ENCODE measurements at places on chromosomes 6 and 20.

GRCh38 chr6:157681041-157681650 lies 141.9 kb upstream of the SNX9 start:
- DNase-seq: no peak

DNA sequence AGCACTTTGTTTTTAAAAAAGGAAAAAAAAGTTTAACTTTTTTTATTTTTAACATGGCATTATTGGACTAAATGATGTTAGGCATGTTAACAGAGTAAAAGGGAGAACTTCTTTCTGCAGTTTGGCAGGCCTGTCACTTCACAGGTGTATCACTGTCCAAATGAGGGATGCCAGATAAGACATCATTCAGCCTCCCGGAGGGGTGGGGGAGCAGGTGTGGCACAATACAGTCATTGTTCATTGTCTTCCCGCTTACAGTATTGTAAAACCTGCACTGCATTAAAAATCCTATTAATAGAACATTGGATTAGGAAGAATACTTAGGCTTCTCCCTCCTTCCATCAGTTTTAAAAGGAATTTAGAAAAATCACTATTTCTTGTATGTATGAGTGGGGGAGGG lies 80.7 kb downstream of the CARMIL1 start:
- no peak for DNase-seq

- DNase-seq: no peak
These were observed 41.2 kb upstream of the POLR1H start for GRCh38 chr6:30019819-30020218.

- no peak for DNase-seq
These were observed 212.3 kb upstream of the MYLIP start for GRCh38 chr6:15916581-15916980.

DNA sequence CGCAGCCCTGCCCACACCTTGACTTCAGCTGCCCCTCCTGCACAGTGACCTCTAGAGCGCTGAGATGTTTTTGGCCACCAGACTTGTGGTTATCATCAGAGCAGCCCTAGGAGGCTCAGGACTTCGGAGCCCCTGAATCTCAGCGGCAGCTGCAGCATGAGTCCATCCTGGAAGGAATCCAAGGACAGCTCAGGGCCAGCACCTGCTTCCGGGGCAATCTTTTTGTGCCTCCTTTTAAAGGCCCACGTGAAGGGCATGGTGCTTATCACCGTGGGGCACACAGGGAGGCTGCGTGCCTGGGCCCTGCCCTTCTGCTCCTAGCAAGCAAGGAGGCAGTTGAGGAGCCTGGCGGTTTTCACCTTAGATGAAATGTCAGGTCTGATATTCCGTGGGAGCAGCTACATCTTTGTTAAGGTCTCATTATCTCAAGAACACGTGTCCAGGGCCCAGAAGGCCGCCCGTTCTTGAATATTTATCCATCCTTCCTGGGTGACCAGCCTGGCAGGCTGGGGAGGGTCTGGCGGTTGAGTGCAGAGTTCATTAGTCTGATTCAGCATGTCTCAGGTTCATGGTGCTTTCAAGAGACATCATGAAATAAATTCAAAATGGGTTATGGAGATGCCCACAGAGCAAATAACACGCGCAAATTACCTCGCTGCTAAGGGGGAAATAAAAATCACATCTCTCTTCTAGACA lies 392.4 kb downstream of the TAF4 start:
- DNase-seq: no peak

DNA sequence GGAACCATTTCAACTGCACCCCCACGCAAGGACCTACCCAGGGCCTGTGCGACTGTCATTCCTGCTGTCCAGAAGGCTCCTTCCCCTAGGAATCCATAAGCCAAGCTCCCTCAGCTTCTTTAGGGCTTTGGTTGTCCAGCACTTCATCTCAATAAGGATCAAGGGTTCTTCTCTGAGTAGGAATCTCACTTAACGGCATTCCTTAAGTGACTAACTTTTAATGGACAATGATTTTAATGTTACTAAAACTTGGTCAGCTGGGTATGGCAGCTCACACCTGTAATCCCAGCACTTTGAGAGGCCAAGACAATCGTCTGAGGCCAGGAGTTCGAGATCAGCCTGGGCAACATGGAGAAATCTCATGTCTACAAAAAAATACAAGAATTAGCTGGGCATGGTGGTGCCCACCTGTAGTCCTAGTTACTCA lies 13.4 kb downstream of the UBE2V1 start:
- DNase-seq: no peak

- no peak for DNase-seq
These were observed 380.1 kb downstream of the FRK start for GRCh38 chr6:115680621-115681020.

- no peak for DNase-seq
These were observed 15.2 kb upstream of the PLAGL1 start for GRCh38 chr6:144023216-144023615.

- no peak for DNase-seq
These were observed 43.0 kb downstream of the TSPYL4 start for GRCh38 chr6:116210750-116211425.

DNA sequence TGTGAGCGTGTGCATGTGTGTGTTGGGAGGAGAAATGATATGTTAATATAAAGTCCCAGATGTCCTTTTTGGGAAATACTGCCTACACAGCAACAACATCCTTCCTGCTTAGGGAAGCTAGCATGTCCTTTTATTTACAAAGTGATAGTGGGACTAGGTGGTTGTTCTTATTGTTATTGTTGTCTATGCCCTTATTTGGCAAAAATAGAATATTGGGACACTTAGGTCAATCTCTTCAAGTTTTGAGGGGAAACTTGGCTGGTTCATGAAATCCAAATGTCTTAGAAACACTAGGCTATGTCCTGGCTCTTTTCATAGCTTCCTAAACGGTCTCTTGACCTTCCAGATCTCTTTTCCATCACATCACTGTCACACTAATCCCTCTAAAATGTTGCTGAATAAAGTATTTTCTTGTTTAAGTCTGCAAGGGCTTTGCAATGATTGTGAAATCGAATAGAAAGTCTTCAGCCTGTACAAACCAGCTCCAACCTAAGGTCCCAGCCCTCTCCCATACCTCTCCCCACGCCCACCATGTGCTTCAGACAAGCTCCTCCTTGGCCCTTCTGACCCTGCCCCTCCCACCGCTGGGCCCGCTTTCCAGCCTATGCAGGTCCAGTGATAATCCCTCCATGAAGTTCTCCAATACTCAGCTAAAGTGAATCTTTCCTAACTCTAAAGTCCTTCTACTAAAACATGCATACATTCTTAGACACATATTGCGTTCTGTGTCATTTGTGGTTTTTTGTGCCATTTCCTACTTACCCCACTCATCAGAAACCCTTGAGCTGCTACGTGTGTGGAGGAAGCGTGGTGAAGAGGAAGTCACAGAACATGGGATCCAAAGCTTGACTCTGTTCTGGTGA lies 205.1 kb downstream of the LY86 start:
- no peak for DNase-seq

- no peak for DNase-seq
These were observed 204.1 kb upstream of the PREP start for GRCh38 chr6:105606831-105607463.

DNA sequence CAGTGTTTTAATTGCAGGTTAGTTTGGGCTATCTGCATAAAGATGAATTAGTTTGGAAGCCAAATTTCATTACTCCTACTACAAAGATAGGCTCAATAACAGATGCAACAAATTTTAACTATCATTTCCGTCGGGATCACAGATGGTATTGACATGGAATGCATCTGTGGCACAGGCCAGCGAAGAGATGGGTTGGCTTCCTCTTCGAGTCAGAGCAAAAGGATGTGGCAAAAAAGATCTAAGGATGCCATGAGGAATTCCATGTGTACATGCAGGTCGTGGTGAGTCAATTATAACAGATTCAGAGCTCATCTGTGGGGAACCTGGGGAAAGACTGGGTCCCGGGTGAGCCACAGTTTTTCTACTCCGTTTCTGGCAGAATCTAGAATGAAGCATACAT lies 83.0 kb upstream of the CITED2 start:
- DNase-seq: no peak

DNA sequence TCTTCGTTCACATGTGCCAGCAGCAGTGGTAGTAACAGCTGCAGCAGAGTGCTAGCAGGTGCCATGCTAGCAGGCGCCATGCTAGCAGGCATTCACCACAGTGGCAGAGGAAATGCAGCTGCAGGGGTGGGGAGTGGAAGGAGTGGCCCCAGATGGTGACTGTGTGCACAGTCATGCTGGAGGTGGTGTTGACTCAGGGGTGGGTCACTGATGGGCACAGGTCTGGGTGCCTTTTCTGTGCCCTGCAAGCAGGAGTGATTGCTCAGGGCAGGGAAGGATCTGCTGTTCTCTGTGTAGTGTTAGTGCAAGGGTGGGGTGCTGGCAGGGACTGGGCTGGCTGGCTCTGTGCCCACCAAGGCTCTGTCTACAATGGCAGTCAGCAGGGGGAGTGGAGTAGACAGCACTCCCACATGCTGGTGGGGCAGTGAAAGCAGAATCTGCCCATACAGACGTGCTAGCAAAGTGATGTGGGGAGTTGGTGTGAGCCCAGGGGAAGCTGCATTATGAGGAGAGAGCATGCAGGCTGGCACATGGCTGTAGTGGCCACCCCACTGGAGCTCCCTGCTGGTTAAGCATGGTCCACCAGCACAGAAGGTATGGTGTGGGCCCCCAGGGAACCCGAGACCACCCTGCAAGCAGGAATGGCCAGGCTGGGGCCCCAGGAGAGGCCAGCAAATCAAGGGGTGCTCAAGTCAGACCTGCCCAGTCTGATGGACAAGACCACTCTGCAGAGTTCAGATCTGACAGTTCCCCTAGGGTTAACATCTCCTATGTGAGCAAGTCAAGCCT lies 11.4 kb upstream of the TSPYL4 start:
- no peak for DNase-seq

- DNase-seq: no peak
These were observed 49.7 kb downstream of the THEMIS start for GRCh38 chr6:127851197-127851596.

DNA sequence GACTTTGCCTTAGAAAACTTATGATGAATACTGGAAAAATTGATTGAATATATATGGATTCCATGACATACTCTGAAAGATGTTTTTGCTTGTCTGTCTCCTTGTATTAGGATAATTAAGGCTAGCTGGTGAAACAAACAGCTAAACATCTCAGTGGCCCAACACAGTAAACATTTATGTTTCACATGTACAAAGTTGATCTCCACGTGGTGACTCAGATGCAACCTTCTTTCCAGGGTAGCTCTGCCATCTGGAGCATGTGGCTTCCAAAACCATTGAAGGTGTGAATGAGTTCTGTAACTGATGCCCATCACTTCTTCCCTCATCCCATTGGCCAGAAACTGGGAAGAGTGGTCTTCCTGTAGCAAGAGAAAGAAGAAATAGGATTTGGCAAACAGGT lies 196.3 kb downstream of the TSHZ2 start:
- no peak for DNase-seq

DNA sequence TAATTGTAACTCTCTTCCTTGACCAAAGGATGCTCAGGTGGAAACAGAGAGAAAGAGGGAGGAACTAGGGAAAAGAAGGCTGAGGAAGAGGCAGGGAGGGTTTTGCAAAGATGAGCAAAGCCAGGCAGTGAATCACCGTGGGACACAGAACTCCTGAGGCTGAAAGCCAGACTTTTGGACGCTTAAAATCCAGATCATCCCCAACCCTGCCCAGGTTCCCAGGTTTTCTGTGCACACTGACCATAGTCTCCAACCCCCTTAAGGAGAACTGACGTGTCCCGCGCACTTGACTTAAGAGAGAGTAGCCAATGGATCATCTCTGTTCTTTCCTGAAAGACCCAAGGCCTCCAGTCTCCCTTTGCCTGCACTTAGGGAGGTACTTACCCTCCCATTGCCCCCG lies 75.3 kb downstream of the LRFN2 start:
- DNase-seq: no peak

GRCh38 chr20:54822386-54822785 lies 347.0 kb downstream of the DOK5 start:
- no peak for DNase-seq

DNA sequence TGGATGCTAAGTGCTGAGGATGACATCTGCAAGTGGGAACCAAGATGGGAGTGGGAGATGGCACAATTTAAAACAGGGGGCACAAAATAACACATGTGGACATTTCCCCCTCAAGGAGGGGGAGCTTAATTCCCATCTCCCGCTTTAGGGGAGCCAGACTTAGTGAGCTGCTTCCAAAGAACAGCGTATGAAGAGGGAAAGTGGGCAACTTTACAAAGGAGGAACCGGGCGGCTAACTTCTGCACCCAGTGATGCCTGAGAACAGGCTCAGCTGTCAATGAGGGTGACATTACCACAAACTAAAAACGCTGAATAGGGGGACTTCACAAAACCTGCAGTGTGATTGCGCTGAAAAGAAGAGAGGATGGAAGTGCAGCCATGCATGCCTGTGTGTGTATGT lies 95.5 kb upstream of the NXT1 start:
- DNase-seq: no peak
